ENCODE measurements at places on chromosomes 7 and 10. TPM values are rescaled to one million over a fixed set of nuclear protein-coding genes. Genes with fewer than 3 reads are reported as not detected.
A peak's percentile ranks its signal among the peaks of the same experiment; 100 is the strongest.

The HOXA10 gene
- not detected for total RNA-seq

The VIM gene
- 334 TPM for total RNA-seq

GRCh38 chr10:4707221-4707620 lies 118.8 kb upstream of the AKR1E2 start:
- H3K27ac ChIP-seq = no peak overlapping the region
- no peak for DNase-seq
- peaks cover 2% of the 10 kb centered on the region for H3K4me1 ChIP-seq
- no peaks in the 10 kb centered on the region for H3K36me3 ChIP-seq

- H3K4me3 ChIP-seq = no peak overlapping the region
- H3K27me3 ChIP-seq = no peaks in the 10 kb centered on the region
- no peaks in the 10 kb centered on the region for H3K4me1 ChIP-seq
- no peak for DNase-seq
Observed at GRCh38 chr7:68314208-68314607, 1284.1 kb upstream of the AUTS2 start.

DNA sequence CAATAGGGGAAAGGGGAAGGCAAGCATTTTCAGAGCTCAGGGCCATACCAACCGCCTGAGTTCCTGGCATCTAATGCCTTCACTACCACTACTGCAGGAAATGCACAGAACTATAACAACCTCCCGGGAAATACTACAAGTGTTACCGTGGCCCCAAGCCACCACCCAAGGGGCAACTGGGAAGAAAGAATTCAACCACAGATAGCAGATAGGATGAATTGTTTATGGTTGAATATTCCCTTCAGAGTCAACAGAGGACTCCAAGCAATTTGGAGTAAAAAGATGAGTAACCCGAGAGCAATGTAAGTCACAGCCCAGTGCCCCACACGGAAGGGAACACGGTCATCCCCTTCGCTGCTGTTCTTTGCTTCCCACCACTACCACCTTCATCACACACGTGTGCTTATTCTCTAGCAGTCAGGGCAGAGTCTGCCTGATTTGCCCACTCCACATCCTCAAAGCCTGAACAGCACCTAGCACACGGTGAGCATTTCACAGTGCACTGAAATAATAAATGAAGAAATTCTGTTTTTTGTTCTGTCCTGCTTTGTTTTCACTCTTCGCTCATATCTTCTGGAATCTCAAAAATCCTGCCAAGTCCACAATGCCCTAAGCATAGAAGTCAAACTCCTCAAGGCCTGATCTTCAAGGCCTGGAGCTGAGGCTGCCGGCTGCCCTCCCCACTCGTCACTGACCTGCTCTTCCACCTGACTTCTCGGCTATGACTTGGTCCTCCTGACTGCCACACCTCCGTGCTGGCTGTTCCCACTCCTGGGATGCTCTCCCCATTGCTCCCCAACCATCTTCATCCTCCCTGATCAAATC lies 221.1 kb downstream of the KCNMA1 start:
- no peaks in the 10 kb centered on the region for H3K36me3 ChIP-seq
- no peaks in the 10 kb centered on the region for H3K4me1 ChIP-seq
- no peaks in the 10 kb centered on the region for H3K27me3 ChIP-seq
- H3K4me3 ChIP-seq = no peak overlapping the region
- no peak for DNase-seq

The ARPC1A gene
- 65.6 TPM for total RNA-seq

The HOXA6 gene
- not detected for total RNA-seq

GRCh38 chr10:129438024-129438423 lies 29.0 kb upstream of the MGMT start:
- H3K4me3 ChIP-seq = no peak overlapping the region
- H3K27ac ChIP-seq = no peak overlapping the region
- H3K4me1 ChIP-seq = no peaks in the 10 kb centered on the region
- peaks cover 8% of the 10 kb centered on the region for H3K27me3 ChIP-seq

DNA sequence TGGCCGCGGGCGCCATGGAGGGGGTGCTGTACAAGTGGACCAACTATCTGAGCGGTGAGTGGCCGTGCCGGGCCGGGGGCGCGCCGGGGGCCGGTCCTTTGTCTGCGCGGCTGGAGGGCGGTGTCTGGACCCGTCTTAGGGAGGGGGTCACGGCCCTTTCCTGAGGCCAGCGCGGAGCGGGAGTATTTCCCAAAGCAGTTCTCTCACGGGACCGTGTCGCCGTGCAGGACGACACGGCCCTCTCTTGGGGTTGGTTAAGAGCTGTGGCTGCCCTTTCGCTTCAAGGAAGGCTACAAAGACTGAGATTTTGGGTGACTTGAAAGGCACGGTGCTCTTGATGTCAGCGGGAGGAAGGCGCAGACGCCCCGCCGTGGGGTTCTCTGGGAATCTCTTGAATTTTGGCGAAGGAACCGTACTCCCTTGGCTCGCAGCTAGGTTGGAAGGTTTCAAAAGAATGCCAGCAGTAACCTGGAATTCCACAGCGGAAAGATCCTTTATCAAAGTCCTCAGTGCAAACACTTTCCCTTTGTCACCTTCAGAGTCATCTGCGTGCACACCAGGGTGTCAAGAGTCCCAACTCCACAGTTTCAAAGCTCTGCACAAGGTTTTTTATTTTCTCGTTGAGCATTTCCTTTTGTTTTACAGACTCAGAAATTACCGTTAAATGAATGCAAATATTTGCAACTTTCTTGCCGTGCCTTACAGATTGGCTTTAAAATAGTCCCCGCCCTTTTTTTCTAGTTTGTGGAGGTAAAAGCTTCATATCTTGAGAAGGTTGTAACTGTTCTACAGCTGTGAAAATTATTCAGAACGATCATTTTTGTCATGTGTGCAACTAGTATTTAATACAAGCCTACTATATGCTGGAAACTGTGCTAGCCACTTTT lies 780 bp downstream of the PLEKHA8 start:
- H3K27me3 ChIP-seq = no peaks in the 10 kb centered on the region
- no peak overlapping the region for H3K4me3 ChIP-seq
- peak; percentile 47 for DNase-seq
- H3K27ac ChIP-seq = peak overlapping the region; percentile 64

- H3K36me3 ChIP-seq = peaks cover 12% of the 10 kb centered on the region
- no peak for DNase-seq
- no peak overlapping the region for H3K4me3 ChIP-seq
Observed at GRCh38 chr7:36671432-36671829, 52.9 kb downstream of the AOAH start.

GRCh38 chr7:150851492-150852370 lies 586 bp upstream of the AOC1 start:
- peaks cover 19% of the 10 kb centered on the region for H3K27me3 ChIP-seq
- no peak overlapping the region for H3K27ac ChIP-seq
- no peaks in the 10 kb centered on the region for H3K36me3 ChIP-seq
- H3K4me3 ChIP-seq = no peak overlapping the region
- DNase-seq = no peak
- peaks cover 2% of the 10 kb centered on the region for H3K4me1 ChIP-seq

The SLC16A9 gene
- total RNA-seq = 1.4 TPM

The TUBAL3 gene
- total RNA-seq = not detected

The HACD1 gene
- total RNA-seq = 1.7 TPM

All from activated CD4-positive, alpha-beta T cell treated with anti-CD3 and anti-CD28 coated beads for 36 hours (primary cell).